GM12878 (cell line): ENCODE measurements at places on chromosomes 1 and 21. TPM values are rescaled to one million over a fixed set of nuclear protein-coding genes. Genes with fewer than 3 reads are reported as not detected.

Gene LORICRIN
- total RNA-seq, result not detected in 2 replicates

Gene PLA2G2C
- not detected in 2 replicates for total RNA-seq

DNA sequence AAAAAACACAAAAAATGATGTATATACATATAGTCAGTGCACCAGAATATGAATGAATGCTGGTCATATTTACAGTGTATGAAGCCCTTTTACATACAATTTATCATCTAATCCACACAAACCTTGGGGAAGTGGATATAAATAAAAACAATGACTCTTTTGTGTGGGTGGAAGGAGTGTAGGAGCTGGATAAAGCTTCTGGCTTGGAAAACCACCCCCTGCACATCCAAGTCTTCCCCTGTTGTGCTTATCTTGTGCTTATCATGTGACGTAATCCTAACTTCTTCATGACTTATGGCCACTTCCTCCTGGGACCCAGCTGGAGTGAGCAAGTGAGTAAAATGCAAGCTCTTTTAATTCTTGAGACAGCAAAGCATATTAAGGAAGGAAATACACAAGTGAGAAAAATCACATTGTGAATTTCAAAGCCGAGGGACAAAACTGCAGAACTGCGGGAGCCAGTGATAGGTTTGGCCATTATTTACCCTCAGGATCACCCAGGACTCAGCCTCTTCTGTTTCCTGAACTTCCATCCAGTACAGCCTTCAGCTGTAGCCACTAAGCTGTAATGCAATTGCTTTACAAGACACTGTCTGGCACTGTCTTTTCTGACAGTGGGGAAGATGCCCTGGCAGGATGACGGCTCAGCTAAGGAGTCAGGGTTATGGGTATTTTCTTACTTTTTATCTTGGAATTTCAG, 104.0 kb upstream of the PPM1J start:
- DNase-seq, result no peak

DNA sequence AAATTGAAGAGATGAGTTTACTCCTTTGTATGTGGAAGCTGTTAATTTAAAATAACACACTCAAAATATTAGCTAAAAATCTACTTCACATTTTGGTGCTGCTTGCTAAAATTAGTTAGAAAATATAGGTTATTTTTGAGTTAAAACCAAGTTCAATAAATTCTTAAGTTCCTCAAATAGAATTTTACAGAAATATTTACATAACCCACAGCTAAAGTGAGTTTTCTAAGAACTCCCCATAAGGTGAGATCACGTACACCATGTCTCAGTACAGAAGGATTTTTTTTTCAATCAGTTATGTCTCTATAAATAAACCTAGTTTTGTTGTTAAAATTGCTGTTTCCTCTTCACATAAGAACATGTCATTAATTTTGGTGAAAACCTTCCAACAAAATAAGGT, 108.0 kb downstream of the SDCCAG8 start:
- no peak for DNase-seq

DNA sequence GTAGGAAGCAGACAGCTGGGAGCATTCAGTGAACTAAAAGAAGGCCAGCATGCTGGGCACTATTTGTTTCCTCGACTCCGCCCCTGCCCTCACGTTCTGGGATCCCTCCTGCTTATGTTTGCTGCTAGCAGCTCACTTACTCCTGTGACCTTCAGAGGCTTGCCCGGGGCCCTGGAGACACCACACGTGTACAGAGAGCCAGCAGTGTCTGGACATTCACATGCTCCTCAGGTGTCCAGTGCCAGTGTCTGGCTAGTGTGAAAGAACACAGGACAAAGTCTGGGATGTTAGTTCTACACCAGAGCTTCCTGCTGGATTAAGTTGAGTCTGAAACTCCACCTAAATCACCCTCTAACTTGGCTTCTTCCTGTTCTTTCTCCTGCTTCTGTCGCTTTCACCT, 108.1 kb downstream of the OMA1 start:
- DNase-seq, result no peak

- no peak for DNase-seq
Observed at GRCh38 chr1:199313444-199313843, 674.6 kb downstream of the PTPRC start.

- DNase-seq, result no peak
Observed at GRCh38 chr1:32023351-32023750, 9.7 kb downstream of the KHDRBS1 start.
